ENCODE measurements at places on chromosomes 6 and 20.

- no peak for DNase-seq
Measured at GRCh38 chr6:149761438-149761837, 11.9 kb downstream of the PCMT1 start.

DNA sequence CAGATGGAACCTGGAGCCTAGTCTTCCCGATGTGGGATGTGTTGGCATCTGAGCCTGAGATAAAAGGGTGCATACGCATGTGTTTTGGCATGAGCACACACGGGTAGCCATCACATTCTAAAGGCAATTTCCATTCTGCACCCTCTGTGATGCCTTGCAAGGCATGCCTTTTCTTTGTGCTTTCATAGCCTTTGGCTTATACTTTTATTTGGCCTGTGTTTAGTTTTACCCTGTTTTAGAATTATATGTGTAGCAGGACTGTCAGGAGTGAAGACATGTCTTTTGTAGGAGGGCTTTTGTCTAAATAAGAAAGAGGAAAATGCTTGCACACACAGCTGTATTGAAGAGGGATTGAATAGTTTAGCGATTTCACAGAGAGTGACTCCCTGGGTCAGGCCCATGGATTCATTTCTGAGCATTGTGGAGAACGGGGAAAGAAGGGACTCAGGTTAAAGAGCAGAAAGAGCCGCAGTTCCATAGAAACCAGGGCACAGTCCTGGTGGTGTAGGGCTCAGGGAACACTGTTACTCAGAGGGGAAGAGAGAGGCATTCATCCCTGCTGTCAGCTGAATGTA lies 530.2 kb downstream of the DHX35 start:
- no peak for DNase-seq

- no peak for DNase-seq
Measured at GRCh38 chr6:167422934-167423333, 98.0 kb downstream of the TTLL2 start.

- no peak for DNase-seq
Measured at GRCh38 chr6:47817749-47818148, 35.9 kb downstream of the OPN5 start.

DNA sequence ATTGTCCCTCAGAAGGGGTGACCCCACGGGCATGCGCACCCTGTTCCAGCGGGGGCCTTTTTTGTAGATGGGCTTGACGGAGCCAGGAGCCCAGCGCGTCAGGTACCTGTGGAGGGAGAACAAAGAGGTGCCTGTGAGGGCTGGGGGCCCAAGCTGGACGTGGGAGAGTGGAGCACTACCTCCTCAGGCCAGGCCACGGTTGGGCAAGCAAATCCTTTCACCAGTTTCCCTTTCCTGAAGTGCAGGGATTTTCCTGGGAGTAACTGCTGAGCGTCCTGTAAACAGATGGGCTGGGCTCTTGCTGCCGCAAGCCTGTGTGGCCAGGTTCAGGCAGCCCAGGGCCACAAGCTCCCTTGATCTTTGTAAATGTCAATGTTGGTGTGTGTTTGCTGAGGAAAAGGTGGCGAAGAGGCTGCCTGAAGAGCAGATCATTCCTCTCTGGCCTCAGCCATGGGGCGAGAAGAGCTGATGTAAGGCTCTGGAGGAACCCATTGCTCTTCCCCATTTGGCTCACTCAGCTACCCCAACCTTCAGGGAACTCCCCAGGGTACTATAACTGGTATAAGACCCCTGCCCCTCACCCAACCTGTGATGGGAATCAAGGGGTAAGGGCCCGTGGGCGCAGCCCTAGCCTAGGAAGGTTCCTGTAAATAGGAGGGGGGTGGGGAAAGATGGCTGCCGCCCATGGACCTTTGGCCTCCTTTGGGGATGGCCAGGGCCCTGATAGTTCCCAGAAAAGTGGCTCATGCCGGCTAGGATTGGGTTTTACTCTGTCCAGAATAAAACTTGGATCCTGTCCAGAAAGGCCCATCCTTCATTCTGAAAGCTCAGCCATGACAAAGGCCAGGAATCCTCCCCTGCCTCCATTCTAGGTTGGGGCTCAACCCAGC lies 15.5 kb downstream of the MRPS18A start:
- no peak for DNase-seq

DNA sequence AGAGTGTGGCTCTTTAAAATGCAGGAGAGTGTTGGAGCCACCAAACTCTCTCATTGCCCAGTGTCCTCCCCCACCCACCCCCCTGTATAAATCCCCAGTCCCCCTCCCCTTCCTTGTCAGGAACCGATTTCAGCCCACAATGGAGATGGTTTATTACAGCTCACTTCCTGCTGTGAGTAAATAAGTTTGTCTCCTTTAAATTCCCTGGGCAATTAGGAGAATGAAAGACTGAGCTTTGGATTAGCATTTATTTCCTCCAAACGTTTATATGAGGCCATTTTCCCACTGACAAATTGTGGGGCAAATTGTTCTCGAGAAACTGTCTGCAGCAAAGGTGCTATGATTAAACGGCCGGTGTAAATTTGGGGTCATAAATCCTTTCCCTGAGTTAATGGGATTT lies 128.8 kb downstream of the DHX35 start:
- DNase-seq = no peak

DNA sequence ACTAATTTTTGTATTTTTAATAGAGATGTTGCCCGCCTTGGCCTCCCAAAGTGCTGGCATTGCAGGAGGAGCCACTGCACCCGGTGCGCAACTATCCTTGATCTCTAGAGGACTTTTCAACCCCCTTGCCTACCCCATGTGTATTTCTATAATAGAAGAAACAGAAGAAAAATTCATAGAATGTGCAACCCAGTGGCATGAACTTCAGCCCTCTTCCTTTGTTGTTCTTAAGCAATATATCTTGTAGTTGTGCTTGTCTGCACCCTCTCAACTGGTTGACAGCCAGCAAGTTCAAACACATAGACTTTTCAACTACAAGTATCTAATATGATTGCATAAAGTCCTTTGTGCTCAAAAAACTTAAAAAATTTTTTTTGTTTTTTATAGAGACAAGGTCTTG lies 72.3 kb upstream of the NCOA3 start:
- DNase-seq = no peak

DNA sequence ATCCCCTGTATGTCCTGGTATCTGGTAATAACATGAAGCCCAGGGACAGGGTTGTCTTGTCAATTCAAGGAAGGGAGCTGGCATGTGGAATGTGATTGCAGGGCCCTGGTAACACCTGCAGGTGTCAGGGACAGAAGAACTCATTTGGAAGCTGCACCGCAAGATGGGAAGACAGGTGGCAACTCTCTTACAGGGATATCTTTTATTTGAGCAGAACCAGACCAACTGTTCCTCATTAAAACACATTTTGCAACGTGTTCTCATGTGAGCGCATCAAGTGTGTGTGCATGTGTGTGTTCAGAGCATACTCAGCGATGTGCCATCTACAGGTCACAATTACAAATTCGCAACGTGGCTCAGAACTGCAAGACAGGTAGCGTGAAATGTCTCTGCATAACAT lies 370.9 kb upstream of the SOX4 start:
- no peak for DNase-seq

DNA sequence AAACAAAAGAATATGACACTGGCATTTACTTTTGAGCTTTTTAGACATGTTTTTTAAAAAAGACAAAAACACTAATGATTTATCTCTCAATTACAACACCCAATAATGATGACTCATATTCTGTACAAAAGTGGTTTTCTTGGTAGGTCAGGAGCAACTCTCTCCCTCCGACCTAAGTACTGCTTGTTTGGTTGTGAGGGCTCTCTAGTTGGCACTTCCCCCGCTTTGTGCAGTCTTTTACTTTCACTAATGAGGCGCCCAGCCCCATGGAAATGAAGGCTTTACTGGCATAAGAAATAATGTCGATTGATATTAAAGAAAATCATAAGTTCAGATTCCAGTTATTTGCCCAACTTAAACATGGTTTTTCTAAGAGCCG lies 1.3 kb downstream of the KPNA5 start:
- DNase-seq = no peak

- DNase-seq = peak; percentile 77
Measured at GRCh38 chr6:139373154-139373927, 1.1 kb downstream of the CITED2 start.

DNA sequence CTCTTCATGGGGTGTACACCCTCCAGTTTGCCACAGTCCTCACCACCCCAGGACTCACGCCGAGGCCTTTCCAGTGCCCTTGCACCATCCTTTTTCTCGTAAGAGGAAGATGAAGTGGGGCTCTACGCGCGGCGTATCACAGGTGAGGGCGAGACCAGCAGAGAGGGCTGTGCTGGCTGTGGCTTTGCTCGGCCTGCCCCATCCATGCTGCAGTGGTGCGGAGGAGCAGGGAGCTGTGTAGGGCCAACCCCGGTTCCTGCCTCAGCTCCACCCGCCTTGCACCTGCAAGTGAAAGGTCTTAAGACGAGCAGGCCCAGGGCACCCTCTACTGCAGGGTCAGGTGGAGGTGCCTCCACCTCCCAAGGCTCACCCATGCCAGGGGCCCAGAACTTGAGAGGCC lies 24.1 kb downstream of the RBCK1 start:
- no peak for DNase-seq
